ENCODE measurements at places on chromosomes 3 and 15.

DNA sequence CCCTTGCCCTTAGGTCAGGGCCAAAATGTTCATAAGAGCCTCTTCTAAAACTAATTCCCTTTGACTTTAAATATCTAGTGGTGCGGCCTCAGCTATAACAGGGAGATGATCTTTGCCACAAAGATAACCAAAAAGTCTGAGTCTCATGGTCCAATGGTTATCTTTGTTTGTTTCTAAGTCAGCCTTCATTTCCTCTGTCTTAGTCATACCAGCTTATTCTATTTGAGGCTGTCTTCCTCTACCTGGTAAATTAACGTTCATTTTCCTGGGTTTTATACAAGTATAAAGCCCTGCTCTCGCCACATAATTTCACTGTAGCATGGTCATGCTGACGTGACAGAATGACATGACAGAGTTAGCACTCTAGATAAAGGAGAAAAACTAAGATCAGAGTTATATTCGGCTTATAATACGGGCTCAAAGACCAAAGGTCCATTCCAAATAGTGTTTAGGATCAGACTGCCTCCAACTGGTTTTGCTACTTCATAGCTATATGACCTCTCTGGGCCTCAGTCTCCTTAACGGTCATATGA is 18.4 kb downstream of the ZNF860 start:
- no peak for DNase-seq

DNA sequence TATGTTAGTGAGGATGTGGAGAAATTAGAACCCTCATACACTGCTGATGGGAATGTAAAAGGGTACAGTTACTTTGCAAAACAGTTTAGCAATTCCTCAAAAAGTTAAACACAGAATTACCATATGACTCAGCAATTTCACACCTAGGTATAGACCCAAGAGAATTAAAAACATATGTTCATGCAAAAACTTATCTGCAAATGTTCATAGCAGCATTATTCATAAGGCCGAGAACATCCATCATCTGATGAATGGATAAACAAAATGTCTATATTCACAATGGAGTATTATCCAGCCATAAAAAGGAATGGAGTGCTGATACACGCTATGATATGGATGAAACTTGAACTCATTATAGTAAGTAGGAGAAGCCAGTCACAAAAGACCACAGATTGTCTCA is 10.3 kb downstream of the SEC13 start:
- no peak for DNase-seq

DNA sequence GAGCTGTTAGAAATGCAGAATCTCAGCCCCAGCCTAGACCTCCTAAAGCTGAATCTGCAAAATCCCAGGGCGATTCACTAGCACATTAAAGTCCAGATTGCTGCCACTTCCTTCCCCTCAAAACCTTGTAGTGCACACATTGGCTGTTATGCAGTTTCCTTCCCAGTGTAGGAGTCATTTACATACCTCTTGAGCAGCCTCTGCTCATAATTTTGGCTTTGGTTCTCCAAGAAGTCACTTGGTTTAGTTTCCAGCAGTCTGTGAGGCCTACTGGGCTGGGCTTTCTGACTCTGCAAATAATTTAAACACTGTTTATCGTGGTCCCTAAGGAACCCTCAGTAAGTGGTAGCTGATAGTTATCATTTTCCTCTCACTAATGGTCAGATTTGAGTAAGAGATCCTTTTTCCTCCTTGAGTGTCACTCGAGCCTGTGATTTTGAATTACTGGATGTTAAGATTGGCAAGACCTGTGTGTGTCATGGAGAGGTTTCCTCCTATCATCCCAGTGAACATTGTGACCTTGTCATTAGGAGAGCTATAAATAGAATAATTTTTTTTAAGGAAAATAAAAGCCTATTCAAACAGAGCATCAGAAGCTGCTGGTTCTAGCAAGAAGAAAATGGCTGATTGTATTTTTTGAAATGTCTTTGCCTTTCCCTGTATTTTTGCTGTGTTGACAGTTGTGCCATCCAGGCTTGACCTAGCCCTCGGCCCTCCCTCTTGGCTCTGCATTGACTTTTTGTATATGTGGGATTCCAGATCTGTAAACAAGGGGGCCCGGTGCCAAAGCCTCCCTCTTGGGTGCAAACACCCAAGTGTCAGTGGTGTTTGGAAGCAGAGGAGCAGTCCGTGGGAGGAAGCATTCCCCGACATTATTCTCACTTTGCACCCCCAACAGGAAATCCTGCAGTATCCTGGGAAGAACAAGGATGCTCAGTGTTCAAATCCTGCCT is 134.8 kb upstream of the ANKRD28 start:
- DNase-seq = no peak

- no peak for DNase-seq
These were observed 407.3 kb downstream of the NAALADL2 start for GRCh38 chr3:175266478-175266877.

DNA sequence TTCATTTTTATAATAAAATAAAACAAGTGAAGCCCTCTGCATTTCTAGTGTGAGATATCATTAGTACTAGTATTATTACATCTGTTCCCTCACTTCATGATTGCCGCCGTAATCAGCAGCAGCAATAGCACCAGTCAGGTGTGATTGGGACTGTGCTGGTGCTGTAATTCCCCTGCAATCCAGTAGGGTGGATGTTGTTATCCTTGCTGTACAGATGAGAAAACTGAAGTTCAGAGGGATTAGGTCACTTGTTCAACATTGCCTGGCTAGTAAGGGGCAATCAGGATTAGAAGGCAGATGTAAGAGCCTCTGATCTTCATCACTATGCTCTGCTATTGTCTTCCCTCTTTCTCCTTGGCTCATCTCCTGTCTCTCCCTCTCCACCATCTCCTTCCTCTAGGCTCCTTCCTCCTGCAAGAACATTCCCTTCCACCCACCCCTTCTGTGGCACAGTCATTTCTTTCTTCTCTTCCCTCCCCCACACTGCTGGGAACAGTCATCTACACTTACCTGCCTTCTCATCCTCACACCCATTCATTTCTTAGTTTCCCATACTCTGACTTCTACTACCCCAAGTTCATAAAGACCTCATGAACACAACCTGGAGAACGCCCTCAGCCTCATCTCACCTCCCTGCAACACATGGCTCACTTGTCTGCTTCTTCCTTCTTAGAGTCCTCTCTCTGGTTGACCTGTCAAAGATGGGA is 29.7 kb downstream of the CRYGS start:
- peak; percentile 12 for DNase-seq

GRCh38 chr3:61894988-61895935 is 333.9 kb downstream of the PTPRG start:
- peak; percentile 16 for DNase-seq

DNA sequence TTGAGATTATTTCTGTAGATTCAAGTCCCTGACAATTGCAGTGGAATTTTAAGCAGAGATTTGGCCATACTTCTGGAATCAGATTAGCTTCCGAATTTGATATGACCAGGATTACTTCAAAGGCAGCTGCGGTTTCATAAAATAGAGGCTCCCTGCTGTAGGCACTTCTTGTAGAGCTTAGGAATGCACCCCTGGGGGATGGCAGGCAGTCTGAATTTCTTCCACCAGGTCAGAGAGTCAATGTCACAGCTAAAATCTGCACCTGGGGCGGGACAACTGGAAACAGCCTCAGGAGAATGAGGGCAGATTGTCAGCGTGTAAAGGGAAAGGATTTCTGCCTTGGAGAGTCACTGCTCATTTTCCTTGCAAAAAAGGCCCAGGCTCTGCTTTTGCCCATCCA is 182.6 kb downstream of the ARRDC4 start:
- DNase-seq = no peak

DNA sequence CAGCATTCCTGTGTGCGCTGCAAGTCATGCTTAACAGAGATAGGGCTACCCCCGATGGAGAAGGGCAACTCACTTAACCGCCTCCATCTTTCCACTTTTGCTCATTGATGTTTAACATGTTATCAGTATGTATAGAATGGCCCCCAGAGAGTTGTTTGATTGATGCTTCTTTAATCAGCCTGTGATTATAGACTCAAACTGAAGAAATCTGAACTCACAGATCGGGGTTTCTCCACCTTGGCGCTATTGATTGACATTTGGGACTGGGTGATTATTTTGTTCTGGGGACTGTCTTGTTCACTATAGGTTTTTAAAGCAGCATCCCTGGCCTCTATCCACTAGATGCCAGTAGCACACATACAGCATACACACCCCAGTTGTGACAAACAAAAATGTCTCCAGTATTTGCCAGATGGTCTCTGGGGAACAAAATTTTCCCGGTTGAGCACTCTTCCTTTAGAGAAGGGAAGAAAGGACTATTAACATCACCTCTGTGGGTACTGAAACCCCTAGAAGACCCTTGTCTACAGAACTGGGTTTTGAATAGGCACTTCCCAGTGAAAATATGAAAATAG is 54.4 kb downstream of the LARS2 start:
- no peak for DNase-seq

DNA sequence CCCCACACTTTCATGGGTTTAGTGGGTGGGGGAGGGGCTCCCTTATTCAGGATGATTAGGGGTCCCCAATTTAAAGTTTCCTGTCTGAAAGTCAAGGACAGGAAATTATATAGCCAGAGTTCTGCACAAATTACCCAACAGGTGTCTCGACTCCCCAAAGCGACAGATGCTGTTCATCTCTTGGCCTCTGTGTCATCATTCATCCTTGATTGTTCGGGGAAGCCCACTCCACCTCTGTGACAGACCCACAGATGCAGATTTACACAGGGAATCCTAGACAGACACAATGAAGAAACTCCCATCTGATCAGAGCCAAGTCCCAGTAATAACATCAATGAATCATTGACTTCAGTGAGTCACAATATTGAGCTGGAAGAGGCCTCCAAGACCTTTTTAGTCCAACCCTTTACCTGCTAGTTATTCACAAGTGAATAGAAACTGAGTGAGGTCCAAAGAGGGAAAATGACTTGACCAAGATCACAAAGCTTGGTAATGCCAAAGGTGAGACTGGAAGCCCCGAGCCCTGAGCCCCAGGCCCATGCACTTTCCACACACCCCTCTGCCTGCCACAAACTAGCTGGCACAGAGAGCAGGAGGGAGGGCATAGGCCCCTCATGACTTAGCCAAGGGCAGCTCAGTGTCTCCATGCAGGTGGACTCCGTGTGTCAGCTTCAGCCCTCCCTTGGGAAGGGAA is 7.9 kb upstream of the SRP14 start:
- DNase-seq = no peak

- DNase-seq = no peak
These were observed 76.4 kb upstream of the ROBO1 start for GRCh38 chr3:79844176-79844575.

GRCh38 chr3:126964950-126965349 is 18.0 kb upstream of the PLXNA1 start:
- DNase-seq = no peak

- no peak for DNase-seq
These were observed 106.3 kb downstream of the STAG1 start for GRCh38 chr3:136645915-136646314.

GRCh38 chr15:47794252-47794914 is 77.1 kb downstream of the SEMA6D start:
- no peak for DNase-seq

DNA sequence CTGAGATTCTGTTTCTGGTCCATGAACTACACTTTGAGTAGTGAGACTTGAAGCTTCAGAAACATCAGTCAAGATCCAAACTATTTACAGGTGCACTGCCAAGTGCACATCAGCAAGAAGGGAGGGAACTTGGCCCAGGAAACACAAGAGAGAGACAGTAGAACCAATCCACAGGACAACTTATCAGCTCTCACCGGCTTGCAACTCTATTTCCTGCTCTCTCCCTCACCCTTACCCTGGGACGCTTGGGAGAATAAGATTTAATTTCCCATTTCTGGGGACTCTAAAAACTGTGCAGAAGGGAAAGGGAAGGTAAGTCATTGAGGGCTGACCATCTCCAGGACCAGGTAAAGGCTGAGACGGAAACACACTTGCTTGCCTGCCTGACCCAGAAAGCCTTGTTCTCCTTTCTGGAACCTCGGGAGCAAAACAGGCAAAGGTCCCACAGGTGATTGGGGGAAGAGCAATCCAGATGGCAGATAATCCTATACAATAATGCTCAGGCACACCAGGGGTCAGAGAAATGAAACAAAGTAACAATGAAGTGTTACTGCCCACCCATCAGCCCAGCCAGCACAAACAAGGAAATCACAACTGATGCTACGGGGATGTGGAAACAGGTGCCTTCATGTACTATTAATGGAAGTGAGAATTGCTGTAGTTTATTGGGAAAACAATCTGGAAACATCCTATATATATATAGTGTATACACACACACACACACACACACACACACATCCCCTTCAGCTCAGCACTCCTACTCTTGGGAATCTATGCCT is 154.4 kb downstream of the XXYLT1 start:
- DNase-seq = peak; percentile 57

DNA sequence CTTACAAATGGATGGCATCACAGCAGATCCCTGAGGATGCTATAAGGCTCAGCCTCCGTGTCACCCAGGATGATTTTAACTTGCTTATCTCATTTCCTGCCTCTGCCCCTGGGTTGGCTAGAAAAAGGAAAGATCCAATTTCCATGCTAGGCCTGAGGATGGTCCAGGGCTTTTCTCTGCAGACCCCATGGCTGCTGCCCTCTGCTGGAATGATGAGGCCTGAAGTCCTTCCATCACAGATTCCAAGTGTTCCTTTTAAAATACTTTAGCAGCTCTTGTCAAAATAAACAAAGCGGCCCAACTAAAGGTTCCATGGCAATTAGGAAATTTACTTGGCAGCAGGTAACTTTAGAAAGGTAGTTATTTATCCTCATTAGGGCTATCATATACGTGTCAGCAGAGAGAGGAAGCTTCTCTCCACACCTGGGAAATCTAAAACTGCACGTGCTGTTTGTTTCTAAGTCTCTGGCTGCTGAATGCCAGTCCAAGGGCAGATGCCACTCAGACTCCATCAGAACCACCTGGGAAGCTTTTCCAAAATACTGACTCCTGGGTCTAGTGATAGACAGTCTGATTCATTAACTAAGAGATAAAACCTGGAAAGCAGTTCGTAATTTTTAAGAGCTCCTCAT is 401.9 kb upstream of the IL12A start:
- DNase-seq = no peak

- DNase-seq = no peak
These were observed 33.3 kb downstream of the CYP11A1 start for GRCh38 chr15:74334127-74334526.

DNA sequence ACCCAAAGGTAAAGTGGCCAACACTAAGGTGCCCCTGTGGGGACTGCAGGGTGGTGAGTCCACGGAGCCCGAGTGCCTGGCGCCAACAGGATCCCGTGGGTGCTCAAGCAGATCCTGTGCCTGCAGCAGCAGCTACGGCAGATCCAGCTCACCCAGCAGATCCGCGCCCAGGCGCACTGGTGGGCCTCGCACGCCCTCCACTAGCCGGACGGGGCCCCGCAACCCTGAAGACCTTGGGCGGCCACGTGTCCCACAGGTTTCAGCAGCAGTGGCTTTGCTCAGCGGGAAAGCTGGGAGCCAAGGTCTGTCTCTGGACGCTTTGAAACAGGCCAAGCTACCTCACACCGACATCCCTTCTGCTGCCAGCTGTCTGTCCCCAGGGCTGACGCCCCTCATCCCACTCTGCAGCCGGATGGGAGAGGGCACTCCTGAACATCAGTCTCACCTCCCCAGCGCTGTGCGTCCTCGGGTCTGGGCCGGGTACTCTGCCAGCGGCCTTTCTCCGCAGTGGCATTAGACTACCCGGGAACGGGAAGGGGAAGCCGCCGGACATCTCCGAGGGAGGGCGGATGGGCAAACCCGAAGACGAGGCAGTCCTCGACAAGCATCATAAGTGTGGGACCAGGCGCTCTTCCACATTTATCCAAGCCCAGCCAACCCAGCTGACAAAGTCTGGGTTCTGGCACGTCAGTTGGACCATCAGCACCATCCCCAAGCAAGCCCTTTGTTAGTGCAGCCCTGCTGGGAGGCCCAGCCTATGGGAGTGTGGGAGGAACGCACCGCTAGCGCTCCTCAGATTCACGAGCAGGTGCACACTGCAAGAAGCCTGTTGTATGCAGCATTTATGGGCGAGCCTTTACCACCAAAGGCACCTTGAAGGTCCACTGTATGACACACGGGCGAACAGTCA is 212.6 kb upstream of the UBE2E2 start:
- no peak for DNase-seq
